ENCODE measurements at places on chromosomes 4 and X.

DNA sequence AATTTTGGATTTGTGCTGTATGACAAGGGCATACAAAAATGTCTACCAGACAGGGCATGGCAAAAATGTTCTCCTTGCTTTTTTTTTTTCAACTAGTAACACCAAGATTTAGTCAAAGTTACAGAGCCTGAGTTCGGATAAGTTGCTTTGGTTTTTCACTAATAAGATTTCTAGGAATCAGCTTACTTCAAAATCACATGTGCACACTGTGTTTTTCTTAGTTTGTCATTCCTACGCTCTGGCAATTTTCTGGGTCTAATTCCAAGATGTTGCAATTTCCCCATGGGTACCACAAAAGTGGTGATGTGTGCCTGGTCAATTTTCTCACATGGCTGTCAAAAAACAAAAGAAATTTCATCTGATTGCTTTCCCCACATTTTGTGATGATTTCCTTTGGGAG is 6.3 kb downstream of the C1QTNF7 start:
- DNase-seq: no peak

DNA sequence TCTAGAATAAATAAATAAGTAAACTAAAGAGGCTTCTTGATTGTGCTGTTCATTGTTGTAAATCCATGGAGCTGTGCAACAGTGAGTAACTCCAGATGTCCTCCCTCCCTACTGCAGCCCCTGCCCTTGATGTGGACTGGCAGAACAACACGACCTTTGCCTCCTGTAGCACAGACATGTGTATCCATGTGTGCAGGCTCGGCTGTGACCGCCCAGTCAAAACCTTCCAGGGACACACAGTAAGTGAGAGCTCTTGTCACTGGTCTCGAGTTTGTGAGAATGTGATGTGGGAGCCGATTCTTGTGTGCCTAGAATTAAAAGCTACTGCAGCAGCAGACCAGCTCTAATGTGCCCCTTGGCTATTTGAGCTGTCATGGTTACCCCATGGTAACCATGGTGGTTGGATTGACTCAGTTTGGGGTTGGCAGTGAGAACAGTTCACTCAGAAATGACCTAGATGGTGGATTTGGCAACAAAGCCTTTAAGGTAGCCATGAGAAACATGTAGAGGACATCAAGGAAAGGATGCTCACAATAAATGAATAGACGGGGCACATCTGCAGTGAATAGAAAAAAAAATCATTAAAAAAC is 60.7 kb downstream of the GPR143 start:
- DNase-seq: no peak

GRCh38 chr4:77471821-77472495 is 133.7 kb upstream of the CXCL13 start:
- DNase-seq: no peak

GRCh38 chr4:67581913-67582312 is 23.4 kb downstream of the STAP1 start:
- DNase-seq: no peak

- DNase-seq: no peak
These were observed 21.8 kb downstream of the CMC4 start for GRCh38 chrX:155048977-155049619.

- DNase-seq: no peak
These were observed 89.8 kb downstream of the EMCN start for GRCh38 chr4:100428051-100428450.

All from NCI-H2081 treated with DMSO at 0.1 percent for 48 hours (cell line).